ENCODE measurements at places on chromosomes 6 and 20.

GRCh38 chr20:40489886-40490285 is 199.2 kb downstream of the MAFB start:
- DNase-seq: no peak

DNA sequence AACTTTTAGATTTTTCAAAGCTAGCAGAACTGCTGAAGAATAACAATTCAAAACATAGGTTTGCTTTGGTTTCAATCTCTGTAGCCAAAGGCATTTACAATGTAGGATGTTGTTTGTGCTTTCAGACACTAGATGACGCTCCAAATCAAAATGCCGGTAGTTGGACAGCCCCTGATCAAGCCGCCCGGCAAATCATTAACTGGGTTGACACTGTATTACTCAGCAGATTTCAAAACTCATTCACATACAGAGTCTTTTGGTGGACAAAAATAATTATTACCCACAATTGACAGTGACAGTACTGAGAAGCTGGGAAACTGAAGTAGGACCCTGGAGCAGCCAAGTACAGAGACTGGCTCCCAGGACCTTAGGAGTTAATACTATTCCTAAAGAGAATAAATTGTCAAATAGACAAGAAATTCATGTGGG is 21.3 kb upstream of the HFE start:
- DNase-seq: peak; percentile 46

GRCh38 chr6:21710908-21711627 is 117.5 kb downstream of the SOX4 start:
- no peak for DNase-seq

GRCh38 chr20:10922506-10922905 is 248.7 kb upstream of the JAG1 start:
- no peak for DNase-seq

DNA sequence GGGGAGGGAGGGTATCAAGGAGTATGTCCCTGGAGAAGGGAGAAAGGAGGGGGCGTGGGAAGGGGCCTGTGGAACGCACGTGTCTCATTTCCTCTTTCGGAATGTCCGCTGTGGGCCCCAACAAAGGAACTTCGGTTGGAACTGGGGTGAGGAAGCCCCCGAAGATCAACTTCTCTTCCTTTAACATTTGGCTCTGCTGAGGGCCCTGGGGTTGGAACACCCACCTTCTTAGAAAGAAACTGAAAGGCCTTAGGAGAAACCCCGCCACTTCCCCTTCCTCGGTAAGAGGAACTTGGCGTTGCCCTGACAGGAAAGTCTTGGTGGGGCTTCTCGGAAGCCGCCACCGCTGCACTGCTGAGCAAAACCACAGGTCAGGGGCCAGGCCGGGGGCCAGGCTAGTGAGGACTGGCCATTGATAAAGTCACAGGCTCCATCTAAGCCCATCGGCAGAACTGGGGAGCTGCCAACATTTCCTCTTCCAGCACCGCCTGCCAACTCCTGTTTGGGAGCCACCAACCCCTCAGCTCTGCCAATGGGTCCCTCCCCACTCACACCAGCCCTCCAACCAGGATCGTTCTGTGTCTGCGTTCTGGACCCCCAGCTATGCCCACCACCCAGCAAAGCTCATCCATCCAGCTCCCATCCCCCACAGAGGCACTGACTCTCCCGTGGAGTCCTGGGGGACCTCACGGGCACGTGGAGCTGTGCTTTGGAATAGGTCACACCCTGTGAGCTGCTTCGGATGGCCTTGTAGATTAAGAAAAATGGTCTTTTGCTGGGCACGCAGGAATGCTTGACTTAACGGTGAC is 44.8 kb downstream of the FGD2 start:
- DNase-seq: peak; percentile 25

DNA sequence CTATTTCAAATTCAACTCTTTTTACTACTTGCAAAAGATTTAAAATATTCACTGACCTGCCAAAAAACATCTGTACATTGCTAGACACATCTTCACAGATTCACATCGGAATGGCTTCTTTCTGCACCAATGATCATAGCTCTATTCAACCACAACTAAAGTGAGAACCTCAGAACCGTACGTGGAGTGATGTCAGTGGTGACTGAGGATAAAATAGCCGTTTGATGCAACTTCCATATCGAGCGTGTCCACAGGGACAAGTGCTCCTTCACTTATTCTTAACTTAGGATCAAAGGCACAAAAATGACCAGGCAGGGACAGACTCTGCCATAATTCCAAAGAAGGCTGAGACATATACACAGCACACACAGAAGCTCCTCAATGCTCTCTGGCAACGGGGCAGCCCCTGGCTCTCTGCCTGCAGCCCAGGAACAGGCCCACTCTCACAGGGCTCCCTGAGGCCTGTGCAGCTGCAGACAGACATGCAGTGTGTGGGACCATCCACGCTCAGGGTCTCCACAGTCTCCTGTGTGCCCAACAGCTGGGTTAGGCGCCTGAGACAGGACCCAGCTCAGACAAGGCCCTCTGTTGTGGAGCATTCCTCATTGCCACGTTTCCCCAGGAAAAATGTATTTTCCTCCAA is 22.8 kb downstream of the FYN start:
- no peak for DNase-seq

DNA sequence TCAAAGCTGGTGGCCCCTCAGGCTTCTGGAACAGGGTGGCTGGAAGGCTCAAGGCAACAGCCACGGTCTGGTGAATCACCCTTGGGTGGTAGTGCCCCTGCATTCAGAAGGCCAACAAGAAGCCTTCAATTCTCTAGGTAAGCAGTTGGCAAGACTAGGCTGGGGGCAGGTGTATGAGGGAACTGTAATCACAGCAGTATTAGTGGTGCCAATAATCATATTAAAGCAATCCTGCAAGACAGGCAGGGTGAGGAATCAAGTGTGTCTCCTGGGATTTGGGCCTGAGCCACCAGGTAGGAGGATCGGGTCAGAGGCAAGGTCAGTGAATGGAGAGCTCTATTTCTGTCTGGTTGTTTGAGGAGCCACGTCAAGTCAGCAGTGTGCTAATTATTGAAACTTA is 24.9 kb upstream of the SCUBE3 start:
- DNase-seq: no peak

DNA sequence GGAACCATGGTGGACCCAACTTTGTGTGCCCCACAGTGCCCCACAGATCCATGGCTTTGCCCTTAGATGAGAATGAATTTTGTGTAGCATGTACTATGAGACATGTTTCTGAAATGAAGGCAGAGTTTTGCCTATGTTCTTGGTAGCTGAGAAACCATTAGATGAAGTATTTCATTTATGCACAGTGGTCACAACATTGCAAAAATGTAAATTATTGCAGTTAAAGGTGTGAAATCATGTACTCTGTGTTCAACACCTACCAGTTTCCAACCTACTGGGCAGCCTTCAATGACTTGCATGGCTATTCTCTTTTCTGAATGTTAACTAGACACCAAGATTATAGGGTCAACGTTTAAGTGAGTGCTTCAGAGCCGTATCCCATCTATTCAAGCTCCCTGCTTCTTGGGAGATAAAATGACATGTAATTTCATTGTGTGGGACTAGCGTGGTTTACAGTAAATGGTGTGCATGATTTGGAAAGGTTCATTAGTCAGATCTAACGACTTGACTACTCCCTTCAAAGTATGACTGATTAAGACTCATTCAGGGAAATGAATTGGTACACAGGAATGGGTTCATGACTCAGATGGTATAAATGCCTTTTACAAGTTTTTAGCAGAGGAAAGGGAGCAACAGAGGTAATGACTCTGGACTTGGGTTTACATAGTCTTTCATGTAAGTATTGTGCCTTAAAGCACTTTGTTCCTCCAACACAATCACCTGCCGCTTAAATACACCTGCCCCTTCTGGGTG is 106.1 kb upstream of the AKIRIN2 start:
- no peak for DNase-seq

DNA sequence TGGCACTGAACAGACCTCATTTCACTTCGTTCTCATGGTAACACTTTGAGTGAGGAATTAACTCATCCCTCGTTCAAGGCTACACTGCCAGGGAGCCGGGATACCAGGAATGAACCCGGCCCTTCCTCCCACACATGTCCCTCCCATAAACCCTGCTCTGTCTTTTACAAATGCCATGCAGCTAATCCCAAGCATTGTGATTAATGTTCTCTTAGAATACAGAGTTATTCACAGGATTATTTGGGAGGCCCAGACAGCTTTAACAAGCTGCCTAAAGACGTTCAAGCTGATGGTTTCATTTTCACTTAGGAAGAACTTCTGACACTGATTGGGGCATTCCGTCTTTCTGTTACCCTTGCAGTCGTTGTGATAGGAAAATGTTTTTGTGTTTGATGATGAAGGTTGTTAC is 42.5 kb upstream of the CD83 start:
- no peak for DNase-seq

DNA sequence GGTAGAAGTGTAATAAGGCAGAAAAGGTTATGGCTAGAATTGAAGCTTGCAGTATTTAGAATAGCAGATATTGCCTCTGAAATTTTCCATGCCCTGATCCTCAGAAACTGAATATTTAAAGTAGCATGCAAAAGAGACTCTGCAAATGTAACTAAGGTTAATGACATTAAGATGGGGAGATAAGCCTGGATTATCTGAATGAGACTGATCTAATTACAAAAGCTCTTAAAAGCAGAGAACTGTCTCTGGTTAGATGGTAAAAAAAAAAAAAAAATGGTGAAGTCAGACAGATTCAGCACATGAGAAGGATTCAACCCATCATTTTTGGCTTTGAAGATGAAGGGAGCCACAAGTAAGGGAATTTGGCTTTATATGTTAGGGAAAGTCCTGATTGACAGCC is 503.7 kb upstream of the IRAK1BP1 start:
- no peak for DNase-seq

DNA sequence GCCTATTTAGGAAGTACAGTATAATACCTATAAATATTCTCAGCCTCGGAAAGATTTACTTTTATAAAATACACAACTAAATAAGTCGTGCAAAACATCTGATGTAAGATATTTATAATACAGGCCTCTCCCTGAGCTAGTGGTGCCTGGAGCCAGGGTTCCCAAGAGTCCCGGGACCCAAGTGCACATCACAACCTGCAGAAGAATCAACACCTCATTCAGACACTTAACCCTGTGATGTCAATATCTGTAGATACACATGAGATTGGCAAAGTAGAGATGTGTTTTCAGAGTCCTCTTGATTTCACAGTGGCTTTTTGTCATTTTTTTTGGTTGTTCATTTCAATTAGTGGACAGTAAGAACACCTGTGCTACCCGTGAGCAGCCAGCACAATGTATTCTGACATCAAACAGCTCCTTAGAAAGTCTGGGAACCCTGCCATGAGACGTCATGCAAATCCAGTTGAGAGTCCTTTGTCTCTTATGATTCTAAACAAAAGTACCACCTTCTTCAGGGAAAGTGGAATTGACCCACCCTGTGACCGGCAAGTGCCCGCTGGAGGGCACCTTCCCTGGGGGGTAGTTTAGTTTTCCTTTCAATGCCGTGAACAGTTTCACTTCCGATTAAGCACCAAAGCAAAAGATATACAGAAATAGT is 101.6 kb downstream of the DACT2 start:
- no peak for DNase-seq

- DNase-seq: peak; percentile 39
These were observed 34.5 kb downstream of the HLA-A start for GRCh38 chr6:29976588-29977424.

DNA sequence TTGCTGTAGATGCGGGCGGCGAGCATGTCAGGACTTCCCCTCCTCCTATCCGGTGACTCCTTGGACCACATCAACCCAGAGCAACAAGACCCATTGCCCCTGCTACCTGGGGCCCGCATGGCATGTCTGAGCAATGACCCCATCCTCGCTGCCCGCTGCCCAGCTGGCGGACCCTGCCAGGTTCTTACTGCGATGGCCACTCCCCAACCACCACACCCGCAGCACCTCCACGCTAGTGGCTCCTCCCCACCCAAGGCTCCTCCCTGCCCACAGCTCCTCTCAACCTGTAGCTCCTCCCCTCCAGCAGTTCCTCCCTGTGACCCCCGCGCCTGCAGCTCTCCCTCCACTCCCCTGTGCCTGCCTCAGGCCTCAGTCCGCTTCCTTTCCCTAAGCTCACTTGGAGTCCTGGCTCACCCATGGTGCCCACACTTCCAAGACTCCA is 17.6 kb upstream of the SERPINB9 start:
- DNase-seq: no peak

DNA sequence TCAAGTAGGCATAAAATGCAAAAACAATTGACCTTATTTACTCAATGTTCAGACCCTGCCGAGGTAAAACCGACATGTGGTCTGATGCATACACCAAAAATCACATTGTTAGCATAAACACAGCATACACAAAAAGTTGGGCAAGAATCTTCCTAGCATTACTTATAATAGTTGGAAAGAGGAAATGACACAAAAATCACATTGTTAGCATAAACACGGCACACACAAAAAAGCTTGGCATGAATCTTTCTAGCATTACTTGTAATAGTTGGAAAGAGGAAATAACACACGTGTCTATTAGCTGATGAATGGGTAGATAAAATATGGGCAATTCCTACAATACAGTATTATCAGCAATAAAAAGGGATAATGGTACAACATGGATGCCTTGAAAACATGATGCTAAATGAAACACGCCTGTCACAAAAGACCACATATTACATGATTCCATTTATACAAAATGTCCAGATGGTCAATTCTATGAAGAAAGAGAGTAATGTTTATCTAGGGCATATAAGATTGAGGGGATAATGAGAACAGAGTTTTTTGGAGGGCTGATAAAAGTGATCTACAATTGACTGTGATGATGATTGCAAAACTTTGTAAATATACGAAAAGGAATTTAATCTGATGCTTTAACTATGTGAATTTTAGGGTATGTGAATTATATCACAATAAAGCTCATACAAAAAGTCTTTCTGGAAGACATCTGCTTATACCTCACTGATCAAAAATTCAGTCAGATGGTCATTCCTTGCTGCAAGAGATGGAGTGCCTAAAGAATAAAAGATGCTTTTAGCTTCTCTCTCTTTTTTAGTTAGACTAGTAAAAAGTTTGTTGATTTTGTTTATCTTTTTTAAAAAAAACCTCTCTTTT is 1019.5 kb upstream of the CITED2 start:
- no peak for DNase-seq

GRCh38 chr6:21454262-21454661 is 139.3 kb upstream of the SOX4 start:
- no peak for DNase-seq

GRCh38 chr6:3801960-3802359 is 47.2 kb upstream of the FAM50B start:
- DNase-seq: no peak

GRCh38 chr6:154428897-154429296 is 72.3 kb upstream of the IPCEF1 start:
- no peak for DNase-seq

DNA sequence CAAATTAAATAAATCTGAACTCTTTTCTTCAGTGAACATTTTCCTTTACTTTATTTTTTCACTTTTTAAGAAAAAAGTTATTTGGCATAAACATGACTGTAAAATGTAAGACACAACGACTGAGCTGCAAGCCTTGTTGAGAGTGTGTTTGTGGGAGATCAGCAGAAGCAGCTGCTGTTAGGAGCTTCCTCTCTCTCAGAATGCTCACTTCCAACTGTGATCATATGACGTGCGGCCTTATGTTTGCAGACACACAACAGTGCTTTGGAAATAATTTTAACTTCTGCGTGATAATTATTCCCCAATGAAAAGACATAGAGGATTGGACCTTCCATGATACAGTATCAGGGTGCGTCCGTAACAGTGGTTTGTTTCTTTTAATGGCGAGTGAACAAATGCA is 104.0 kb downstream of the ARHGAP18 start:
- DNase-seq: no peak

- no peak for DNase-seq
These were observed 173.7 kb downstream of the GRM1 start for GRCh38 chr6:146202570-146202969.

- DNase-seq: no peak
These were observed 507.3 kb downstream of the EYS start for GRCh38 chr6:65199683-65200082.
